ENCODE measurements at places on chromosomes 12 and 14.
A peak's percentile ranks its signal among the peaks of the same experiment; 100 is the strongest.

- DNase-seq: no peak
Measured at GRCh38 chr14:32480337-32480736, 151.2 kb downstream of the AKAP6 start.

GRCh38 chr14:104117341-104118005 lies 20.9 kb upstream of the KIF26A start:
- DNase-seq: no peak

DNA sequence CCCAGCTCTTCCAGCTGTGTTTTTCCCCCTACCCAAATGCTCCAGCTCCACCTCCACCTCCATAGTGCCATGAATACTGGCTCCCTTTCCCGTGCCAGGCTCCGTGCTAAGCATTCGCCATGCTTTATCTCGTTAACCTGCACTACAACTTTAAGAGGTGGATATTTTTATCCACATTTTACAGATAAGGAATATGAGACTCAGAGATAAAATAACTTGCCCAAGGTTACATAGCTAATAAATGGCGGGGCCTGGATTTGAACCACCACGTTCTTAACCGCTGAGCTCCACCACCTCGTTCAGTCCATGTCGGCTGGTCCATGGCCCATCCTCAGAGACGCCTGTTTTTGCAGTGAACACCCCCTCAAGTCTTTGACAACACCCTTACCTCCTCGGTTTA lies 115.0 kb downstream of the ZFP36L1 start:
- DNase-seq: no peak

DNA sequence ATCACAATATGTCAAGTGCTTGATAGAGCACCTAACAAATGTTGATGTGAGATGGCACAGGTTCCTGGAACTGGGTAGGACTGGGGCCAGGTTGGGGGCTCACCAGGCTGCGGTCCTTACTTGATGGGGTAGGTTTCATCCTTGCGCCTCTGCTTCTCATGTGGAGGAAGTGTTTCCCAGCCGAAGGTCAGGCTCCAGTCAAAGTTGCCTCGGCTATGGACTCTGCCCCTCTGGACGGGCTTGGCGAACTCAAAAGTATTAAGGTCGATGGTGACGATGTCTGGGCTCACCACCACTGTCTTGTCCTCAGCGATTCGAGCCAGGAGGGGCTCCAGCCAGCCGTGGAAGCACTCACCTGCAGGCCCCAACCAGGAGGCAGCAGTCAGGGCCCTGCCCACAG lies 17.5 kb upstream of the CELA1 start:
- no peak for DNase-seq

DNA sequence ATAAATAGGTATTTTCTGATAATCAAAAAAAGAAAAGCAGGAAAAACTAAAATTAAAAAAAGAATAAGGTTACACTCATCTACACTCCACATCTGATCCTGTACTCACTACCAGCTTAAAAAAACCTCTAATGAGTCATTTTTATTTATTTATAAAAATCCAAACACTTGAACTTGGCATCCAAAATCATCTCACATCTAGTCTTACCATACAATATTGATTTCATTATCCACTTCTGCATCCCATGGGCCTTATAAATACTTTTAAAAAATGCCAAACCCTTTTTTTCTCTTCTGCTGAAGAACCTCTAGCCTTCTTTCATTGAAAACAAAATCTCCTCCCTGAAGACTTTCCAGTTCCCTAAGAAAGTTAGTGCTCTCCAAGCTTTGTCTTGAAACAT lies 109.7 kb downstream of the TMTC3 start:
- DNase-seq: no peak

GRCh38 chr12:113949321-113950305 lies 16.5 kb downstream of the RBM19 start:
- no peak for DNase-seq

DNA sequence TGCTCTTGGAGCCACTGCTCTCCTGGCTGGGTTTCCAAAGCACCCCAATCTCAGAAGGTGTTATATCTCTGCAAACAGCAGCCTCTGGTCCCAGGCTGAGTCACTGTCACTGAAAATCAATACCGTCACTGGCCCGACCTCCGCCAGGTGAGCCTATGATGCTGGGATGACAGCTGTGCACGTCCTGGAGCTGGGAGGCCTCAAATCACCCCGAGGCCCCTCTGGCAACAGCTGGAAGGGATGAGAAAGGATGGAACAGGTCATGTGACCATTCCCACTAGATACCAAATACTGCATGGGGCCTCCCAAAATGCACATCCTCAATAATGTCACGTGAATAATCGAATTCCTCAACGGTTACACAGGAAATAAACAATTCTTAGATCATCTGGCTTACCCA lies 190.8 kb downstream of the TTC7B start:
- DNase-seq: no peak

DNA sequence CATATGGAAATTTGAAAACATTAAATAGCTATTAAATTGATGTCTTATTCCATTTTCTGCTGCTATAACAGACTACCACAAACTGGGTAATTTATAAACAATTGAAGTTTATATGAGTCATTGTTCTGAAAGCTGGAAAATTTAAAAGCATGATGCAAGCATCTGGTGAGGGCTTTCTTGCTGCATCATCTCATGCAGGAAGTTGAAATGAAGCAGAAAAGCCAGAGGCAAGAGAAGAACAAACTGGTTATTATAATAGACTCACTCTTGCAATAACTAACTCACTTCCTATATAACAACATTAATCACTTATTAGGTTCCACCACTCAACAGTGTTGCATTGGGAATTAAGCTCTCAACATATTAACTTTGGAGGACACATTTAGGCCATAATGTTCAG lies 1277.4 kb downstream of the LRFN5 start:
- DNase-seq: no peak

DNA sequence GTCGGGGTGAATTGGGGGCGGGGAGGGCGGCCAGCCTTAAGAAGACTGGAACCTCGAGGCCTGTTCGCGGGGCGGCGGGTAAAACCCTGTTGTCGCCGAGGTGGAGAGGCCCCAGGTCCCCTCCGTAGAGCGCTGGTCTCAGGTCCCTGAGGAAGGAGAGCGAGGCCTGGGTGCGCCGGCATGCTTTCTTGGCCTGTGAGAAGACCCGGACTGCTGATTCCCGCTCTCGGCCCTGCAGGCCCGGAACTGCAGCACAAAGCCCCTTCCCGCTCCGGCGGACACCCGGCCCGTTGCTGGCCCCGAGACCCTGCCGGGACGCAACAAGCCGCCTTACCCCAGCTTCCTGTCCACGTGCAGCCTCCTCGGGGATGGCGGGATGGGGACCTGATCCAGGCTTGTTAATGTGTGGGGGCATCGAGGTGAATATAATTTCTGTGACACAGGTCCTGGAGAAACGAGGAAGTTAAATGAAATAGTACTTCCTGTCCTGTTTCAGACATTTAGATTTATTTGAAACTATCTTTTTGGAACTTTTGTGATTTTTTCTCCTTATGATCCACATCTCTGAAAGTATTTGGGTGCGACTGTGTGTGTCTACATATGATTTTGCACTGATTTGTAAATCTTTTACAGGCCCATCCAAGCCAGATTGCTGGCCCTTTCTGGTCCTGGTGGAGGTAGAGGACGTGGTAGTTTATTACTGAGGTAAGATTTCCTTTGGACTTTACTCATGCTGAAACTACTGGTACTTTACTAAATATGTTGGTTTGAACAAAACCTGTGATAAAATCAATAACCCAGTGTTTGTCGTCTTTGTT lies 600 bp downstream of the PNN start:
- peak; percentile 38 for DNase-seq

DNA sequence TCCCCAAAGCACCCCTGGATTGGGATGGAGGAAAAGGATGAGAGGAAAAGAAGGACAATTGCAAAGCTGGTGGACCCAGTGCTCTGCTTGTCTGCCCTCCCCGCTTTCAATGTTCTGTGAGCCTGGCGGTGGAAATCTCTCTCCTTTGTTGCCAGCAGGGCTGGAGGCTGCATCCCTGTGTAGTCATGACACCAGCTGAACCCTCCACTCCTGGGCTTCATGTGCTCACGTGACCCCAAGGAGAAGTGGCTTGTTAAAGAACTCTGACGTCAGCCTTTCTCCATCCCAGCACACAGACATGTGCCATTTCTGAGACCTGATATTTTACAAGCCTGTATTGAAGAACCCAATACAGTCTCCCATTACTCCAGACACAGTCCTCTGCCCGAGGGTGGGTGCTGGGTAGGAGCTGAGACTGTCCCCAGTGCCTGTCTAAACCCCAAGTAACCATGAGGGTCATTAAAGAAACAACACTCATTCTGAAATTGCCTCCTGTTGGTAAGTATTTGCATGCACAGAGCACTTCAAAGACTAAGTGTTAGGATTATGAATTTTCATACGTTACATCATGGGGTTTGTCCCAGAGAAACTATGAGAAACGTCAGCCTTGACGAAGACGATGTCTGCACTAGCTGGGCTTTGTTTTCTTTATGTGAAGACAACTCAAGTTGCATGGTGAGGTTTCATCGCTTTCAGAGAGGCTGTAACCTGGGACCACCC lies 21.7 kb downstream of the GALNT16 start:
- DNase-seq: peak; percentile 62

- no peak for DNase-seq
Measured at GRCh38 chr12:19423166-19423930, 15.9 kb upstream of the AEBP2 start.

DNA sequence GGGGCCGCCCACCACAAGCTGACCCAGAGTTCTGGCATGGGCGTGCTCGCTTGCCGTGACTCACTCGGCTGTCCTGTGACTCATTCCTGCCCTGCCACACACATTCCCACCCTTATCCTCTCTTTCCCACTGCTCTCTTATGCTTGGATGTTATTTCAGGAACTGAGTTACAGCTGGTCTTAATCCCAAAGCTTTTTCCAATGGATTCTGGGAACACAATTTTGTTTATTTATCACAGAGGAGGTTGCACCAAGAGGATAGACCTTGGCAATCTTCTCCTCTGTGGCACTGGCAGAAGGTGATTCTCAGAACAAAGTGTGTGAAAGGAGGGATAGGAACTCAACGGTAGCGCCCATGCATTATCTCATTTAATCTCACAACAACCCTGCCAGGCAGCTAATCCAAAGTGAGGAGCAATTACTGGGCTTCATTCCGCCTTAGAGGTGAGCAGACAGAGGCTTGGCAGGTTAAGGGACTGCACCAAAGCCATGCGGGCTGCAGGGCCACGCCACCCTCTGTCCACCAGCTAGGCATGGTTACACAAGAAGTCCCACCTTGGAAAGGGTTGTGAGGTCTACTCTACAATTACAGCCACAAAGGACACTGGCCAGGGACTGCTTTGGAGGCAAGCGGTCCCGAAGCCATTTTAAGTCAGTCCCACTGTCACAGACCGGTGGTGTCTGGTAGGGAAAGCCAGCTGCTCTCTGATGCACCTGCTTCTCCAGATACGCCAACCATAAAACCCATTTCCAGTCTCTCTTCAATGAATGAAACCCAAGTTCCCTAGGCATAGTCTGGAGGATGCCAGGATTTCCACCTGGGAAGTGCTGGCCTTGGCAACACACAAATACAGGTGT lies 32.9 kb downstream of the SYNE3 start:
- DNase-seq: no peak

DNA sequence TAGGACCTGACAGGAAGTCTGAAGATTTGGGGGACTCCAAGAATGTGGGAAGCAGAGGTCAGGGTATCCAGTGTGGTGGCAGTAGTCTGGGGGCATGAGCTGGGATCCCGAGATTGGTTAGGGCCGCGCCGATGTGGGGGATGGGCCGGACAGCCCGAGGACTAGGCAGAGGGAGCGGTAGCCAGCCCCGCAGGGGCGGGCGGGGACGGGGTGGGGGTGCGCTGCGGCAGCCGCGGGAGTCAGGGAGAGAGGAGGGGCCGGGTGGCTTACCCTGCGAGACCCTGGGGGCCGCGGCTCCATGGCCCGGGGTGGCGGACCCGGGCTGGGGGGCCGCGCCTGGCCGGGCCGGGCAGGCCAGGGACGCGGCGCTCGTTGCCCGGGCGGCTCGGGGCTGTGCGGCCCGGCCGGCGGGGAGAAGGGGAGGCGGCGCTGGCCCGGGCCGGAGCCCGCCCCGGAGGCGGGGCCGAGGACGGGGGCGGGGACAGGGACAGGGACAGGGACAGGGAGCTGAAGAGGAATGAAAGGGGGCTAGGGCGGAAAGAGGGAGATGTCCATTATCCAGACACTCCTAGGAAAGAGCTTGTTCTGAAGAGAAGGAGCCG lies 5.6 kb downstream of the ZNF385A start:
- no peak for DNase-seq

GRCh38 chr12:85872497-85873091 lies 1.5 kb upstream of the NTS start:
- DNase-seq: peak; percentile 33

DNA sequence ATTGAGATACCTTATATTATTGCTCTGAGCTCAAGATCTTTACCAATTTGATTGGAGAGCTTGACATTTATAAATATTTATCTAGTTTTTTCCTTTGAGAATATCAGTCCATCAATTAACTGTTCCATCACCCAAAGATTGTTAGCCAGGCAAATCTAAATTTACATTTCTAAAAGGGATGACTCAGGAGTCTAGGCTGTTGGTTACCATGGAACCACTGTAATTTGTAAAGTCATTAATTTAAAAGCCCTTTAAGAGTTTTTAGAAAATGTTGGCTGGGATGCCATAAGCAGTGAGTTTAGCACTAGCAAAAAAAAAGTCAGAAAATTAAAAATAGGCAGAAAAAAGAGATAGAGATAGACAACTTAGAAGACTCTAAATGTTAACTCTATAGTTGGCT lies 19.5 kb upstream of the SERPINA1 start:
- no peak for DNase-seq

DNA sequence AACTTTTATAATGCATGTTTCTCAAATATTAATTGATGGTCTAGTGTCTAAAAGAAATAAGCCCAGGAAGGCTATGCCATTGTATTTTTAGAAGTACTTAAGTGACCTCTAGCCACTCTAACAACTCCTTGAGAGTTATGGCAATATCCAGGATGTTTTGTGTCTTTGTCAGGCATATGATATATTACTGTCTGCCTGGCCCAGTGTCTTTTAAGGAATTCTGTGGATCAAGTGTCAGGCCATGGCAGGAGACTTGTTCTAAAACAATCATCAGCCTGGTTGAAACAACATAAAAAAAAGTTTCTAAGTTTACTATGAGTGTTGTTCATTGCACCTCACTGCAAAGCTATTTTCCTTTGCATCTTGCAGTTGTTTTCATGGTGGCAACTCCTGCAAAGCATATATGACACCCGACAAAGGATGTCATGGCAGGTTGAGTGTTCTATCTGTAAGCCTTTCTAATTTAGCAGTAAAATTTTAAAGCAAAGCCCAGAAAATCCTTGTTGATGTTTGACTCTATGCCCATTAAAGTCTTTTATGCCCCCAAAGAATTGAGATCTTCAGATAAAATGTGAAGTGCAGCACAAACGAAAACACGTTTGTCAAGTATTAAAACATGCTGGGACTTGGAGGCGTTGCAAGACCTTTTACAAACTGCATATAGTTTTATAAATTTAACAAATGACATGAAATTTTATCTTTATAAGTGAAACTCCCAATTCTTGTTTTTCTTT lies 89.5 kb upstream of the SLC38A2 start:
- no peak for DNase-seq

DNA sequence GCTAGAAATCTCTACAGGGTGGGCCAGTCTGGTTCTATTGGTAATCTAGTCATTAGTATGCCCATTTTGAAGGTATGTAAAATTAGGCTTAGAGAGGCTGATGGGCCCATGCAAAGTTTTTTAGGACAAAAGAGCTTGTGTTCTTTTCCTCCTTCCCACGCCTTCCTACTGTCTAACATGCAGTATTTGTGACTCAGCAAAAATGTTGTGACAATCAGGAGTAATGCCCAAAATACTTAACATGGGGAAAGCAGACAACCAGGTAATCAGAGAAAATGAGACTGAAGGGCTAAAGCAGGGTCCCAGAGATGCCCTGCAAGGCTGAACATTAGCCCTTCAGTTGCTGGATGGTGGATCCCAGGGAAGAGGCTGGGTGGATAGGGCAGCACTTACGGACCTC lies 437.9 kb downstream of the BCL11B start:
- DNase-seq: no peak

- no peak for DNase-seq
Measured at GRCh38 chr14:97106166-97106565, 309.0 kb downstream of the VRK1 start.

Data from GM10248 (cell line).